ENCODE measurements at places on chromosomes 1 and 21. TPM values are rescaled to one million over a fixed set of nuclear protein-coding genes. Genes with fewer than 3 reads are reported as not detected.

Gene SPRR2B
- not detected for total RNA-seq

Gene HS2ST1
- 18.2 TPM for total RNA-seq

Gene LAX1
- total RNA-seq, result not detected

DNA sequence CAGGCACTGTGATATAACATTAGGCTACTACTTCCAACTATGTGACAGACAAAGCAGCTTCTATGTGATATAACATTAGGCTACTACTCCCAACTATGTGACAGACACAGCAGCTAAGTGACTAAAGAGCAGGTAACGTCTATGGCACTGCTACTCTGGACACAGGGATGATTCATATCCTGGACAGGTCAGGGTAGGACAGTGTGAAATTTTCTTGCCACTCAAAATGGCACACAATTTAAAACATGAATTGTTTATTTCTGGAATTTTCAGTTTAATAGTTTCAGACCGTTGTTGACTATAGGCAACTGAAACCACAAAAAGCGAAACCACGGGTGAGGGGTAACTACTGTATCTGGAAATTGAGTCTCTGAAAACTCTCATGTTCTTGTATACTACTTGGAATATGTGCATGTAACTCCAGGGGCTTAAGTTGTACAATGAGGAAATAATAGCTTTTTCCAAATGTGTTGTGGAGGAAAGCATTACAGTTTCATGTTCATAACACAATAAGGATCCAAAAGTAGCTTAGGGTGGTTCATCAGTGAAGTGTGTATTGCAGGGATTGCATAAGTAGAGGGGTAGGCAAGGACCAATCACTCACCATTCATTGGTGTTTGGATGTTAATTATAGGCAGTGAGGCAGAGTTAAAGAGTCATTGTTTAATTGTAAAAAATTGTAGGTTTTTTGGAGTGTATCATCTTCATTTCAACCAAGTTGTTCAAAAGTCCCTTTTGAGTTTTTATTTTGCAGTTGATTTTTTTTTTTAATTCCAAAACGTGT, 5.3 kb downstream of the DTL start:
- DNase-seq, result no peak

DNA sequence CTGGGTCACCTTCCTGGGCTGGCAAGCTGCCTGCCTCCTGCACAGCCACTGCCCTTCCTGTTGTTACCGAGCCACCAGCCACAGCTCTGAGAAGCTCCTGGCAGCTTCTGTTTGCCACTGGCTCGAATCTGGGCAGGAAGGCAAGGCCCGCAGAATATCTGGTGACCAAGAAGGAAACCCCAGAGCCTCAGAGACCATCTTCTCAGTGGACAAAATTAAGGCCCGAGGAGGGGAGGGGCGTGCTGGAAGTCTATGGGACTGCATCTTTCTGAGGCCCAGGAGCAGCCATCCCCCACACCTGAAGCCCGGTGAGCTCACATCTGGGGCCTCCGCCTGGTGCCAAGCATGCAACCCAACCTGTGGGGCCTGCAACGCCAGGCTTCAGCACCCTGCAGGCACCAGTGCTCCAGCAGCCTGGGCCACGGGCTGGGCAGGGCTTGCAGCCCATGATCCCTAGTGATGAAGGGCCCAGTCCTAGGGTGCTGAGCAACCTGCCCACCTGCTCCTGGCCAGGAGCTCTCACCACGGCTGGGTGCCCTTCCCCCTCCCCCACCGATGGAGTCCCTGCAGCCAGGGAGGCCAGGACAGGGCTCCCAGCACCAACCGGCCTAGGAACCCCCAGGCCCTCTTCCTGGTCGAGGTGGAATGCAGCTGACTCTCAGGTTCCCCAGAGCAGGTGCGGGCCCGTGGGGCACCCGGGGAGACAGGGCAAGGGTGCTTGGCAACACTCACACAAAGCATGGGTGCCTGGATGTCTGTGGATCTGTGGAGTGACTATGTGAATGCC, 879 bp downstream of the CPTP start:
- no peak for DNase-seq

DNA sequence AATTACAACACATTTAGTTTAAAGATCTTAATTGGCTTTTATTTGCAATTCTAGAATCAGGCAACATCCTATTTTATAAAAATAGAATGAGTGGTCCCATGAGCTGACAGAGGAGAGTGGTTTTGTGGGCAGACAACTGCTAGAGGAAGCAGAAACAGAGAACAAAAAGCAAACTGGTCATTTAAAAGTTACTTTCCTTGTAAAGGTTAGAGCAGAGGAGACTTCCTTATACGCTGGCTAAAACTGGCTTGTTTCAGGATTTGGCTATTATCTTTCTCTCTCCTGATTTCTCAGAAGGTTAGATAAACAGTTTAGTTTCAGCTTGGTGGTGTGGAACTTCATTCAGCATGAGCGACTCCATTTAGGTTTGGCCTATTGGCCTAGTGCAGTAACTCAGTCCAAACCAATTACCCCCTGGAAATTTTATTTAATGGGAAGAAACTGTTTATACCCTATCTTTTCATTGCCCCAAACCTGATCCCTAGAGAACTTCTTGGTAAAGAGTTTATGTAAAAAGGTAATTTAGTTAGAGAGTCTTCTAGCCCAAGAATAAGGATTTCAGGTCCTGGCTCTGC, 32.2 kb upstream of the IL20 start:
- no peak for DNase-seq

GRCh38 chr1:153422450-153423068, 6.2 kb downstream of the S100A7A start:
- peak; percentile 25 for DNase-seq

DNA sequence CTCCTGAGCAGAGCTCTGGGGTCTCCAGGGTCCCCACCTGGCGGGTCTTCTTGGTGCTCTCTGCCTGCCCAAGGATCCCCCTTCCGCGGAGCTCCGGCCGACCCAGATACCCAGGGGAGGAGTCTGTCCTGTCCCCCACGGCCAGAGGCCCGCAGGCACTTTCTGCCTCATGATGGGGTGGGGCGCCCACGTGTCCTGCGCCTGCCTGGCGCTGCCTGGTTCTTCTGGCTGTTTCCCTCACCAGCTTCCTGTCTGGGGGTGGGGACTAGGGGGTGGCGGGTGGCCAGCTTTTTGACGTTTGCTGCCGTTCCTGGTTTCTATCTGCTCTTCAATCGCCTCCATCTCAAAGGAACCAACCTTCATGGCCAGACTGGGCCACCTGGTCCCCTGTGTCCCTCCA, 313.3 kb upstream of the VAMP3 start:
- no peak for DNase-seq

DNA sequence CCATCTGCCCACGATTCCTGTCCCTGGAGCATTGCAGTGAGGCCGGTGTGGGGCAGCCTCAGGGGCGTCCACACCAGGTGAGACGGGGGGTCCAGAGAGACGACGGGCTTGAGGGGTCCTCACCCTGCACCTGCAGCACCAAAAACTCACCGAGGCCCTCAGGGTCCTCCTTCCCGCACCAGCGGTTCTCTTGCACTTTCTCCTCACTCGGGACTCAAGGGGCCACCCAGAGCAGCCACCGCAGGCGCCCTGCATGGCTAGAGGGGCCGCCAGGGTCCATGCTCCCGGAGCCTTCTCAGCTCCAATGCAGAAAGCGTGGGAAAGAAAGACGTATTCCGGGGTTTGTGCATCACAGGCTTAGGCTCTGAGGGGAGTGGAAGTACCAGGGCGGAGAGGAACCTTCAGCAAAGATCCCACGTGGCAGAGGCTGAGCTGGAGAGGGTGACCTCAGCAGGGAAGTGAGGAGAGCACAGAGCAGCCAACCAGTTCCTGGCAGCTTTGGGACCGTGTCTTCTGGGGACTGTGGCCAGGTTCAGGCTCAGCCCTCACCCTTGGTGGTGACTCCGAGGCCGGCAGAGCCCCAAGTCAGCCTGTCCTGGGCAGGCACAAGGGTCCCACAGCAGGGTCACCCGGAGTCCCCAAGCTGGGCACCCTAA, 19.5 kb upstream of the COL6A2 start:
- no peak for DNase-seq

DNA sequence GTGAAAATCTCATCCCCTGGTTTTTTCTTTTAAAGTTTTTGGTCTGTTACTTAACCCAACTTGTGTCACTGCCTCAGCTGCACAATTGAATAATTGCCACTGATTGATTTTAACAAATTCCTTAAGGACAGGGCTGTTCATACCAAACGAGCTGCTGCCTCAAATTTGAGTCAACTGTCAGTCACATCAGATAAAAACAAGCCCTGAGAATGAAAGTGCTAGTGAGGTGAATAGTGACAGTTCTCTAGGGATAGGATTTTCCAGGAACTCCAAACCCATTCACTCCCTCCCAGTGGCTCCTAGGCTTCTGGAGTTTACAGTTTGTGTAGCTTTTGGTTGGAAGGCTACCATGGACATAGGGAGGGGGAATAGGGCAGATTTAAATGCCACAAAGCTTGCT, 79.4 kb downstream of the SAMSN1 start:
- DNase-seq, result no peak

All from glomerular endothelial cell (primary cell).